Type B pancreatic cell (in vitro differentiated cells): ENCODE measurements at places on chromosomes 1 and 21. TPM values are rescaled to one million over a fixed set of nuclear protein-coding genes. Genes with fewer than 3 reads are reported as not detected.

- DNase-seq = no peak
These were observed 390.1 kb downstream of the PCP4 start for GRCh38 chr21:40257342-40257741.

DNA sequence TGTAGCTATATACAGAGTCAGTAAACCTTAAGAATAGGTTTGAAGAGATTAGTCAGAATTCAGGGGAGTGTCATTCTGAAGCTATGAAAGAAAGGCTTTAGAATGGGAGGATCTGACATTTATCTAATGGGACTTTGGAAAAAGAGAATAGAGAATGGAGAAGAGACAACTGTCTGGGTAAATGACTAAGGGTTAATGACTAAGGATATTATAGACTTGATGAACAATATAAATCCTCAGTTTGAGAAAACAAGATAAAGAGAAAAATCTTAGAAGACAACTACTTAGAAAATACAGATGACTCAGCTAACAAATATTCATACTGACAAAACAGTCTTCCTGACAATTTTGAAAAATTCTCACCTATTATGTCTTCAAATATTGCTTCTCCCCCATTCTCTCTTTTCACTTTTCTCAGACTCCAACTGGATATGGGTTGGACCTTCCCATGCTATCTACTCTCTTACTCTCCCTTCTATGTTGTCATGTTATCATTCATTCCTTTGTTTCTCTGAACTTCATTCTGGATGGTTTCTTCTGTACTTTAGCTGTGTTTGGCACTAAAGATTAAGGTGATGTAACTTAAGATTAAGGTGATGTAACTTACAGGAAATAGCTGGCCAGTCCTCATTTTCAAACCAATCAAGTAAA, 20.4 kb downstream of the SLC16A1 start:
- DNase-seq = no peak

DNA sequence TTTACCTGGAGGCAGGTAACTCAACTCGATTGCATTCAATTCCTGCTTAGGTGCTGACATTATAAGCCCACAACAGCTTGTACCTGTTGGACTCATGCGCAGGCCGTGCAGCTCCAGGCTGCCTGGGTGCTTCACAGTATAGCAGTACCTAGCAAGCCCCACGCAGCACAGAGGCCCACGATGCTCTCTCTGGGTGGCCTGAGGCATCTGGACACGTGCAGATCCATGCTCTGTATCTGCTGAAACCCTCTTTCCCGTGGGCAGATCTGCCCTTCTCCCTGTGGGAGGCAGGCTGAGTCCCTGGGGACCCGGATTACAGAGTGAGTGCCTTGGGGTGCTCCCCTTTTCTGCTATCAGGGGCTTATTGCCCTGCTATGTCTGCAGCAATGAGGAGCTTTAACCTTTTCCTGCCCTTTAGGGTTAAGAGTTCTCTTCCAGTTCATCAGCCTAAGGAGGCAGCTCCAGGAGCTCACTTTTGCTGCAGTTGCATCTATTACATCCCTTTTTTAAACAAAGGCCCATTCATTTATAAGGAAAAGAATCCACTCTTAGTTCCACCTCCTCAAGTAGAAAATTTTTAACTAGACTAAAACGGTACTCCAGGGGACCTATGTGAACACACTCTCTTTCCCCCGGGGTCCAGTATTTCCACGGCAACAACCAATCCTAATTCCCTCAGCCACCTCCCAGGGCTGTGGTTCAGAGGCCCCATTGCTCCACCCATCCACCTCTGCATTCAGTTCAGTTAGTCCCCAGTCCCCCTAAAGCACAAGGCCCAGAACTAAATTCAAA, 19.3 kb downstream of the ITPKB start:
- DNase-seq = no peak

DNA sequence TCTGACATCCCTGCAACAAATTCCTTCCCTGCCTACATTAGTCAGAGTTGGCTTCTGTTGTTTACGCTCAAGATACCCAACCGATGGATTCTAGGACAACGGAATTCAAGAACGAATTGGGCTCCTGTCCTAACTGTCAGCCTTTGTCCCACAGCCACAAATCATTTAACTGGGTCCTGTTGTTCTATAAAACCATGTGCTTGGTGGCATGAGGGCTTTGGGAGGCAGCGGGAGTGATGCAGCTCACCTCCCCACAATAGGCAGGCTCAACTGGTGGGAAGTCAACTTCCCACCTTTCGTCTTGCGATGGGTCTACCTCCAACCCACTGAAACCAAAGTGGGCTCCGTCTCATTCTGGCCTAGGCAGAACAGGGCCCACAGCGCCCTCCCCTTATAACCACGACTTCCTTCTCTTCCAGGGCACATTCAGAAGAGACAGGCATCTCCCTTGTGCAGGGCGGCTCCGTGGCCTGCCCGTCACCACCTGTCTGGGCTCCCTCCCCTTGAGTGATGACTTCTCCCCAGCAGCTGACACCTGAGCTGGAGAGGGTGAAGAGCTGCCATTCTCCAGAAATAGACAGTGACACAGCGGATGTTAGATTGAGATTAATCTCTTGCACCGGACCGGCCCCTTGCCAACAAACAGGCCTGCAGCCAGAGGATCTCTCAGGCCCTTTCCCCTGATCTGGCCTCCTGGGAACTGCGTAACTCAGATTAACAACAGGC, 26.5 kb downstream of the LRRC38 start:
- no peak for DNase-seq

The CSMD2 gene
- 0.48 and 1.8 TPM in 2 replicates for total RNA-seq

The FCRL2 gene
- not detected in 2 replicates for total RNA-seq

DNA sequence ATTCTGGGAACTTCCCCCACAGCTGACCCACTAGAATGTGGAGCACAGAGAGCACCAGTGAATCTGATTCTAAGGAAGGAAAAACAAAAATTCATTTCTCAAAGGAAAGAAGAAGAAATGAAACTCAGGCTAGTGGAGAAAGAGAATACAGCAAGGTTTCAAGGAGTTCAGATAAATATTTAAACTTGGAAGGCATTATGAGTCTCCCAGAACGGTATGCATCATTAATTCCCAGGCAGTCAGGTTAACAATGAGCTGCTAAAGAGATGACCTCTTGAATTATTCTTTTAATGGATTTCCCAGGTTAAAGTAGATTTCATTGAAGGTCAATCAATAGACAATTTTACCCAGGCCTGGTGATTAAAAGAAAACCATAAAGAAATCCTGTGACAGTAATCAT, 103.6 kb upstream of the KAZN start:
- DNase-seq = no peak

The PINK1 gene
- 33.8 and 37.0 TPM in 2 replicates for total RNA-seq

GRCh38 chr1:191096405-191096804, 618.7 kb upstream of the BRINP3 start:
- no peak for DNase-seq

The TMPRSS15 gene
- 0.52 and 4.1 TPM in 2 replicates for total RNA-seq
